ENCODE measurements at places on chromosomes 3 and 15.

DNA sequence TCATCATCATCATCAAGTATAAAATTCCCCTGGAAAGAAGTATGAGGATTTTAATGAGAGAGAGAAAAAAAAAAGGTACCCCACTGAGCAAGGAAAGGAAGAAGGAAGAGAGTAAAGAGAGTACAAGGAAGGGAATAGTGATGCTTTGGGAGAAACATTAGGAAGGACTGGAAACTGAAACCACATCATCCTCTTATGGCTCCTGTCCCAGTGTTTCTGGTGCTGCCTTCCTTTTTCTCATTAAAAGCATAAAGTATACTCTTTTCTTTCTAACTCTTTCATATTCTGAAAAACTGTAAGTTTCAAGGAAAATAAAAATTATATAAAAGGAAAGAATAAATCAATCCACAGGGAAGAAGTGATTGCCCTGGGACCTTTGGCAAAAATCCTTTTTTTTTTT, 616.4 kb upstream of the CBLB start:
- no peak for DNase-seq

DNA sequence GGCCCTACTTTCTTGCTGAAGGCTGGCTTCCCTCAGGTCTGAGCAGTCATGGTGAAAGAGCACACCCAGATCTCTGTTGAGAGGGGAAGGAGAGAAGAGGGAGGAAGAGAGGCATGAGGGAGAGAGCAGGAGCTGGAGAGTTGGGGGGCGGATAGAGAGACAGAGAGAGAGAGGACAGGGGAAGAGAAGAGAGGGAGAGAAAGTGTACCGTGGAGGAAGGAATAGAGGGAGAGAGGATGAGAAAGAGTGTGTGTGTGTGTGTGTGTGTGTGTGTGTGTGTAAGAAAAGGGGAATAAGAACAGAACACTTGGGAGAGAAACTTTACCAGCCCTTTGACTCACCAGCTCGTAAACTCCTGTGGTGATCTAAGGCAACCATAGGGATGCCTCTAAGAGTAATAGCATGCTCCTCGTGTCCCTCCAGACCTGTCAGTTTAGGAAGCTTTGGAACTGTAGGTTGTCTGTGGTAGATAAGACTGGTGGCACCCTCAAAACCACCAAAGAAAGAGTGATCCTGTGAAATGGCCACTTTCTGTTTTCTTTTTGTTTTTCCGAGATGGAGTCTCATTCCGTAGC, 18.2 kb downstream of the ZNF592 start:
- DNase-seq: no peak

DNA sequence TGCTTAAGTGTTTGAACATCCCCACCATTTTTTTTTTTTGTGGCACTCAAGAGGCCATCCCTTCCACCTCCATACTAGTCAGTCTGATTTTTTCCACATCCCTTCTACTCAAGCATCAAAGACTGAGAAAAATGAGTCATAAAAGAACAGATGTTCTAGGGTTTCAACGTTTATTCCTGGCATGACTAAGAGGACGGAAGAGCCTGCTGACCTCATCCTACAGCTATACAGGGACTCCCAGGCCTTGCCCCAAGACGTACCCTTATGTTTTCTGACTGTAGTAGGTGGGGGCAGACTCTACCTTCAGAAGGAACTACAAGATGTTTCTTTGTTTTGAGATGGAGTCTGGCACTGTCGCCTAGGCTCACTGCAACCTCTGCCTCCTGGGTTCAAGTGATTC, 3.3 kb upstream of the ITPKA start:
- peak; percentile 98 for DNase-seq

DNA sequence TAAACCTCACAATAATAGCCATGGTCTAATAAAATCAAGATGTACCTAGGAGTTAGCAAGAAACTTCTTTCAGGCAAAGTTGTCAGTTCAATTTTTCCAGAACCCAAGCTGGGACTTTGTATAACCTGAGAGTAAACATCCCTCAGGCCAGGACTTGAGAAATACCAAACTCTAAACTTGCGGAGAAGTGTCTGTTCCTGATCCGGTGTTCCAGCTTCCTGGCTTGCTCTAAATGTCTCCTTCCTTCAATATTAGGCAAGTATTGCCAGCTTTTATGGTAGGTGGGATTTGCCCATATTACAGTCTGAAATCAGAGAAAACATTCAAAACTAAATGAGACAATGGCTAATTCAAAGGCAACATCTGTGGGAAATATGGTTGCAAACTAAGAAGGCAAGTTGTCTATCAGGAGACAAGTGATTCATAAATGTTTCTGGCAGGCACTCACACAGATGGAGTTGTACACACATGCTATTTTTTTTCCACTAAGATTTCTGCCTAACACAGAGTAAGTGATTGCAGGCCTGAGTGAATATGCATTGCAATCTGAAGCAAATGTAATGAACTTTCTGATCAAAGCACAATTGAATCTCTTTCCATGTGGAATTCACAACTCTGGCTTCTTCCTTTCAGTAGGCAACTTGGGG, 88.3 kb upstream of the COL8A1 start:
- DNase-seq: peak; percentile 58

GRCh38 chr3:12185172-12185710, 26.5 kb upstream of the TIMP4 start:
- DNase-seq: no peak

DNA sequence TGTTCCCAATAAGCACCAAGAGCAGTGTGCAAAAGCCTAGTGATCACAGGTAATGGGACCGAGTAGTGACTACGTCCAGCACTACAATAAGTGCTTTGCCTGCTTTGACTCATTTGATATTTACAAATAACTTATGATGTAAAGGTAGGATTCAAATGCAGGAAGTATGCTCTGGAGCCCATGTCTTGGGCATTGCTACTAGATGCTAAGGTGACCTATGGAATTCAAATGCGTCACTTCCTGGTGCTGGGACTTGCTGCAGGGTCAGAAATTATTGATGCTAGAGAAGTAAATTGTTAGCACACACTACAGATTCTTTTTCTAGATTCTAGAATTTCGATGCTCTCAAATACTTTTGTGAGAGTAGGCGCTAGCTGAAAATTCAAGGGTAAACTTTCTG, 101.2 kb upstream of the TSC22D2 start:
- no peak for DNase-seq

- DNase-seq: peak; percentile 72
Observed at GRCh38 chr3:113275929-113276750, 64.8 kb downstream of the BOC start.

- DNase-seq: no peak
Observed at GRCh38 chr3:116601206-116601605, 108.4 kb upstream of the TUSC7 start.

DNA sequence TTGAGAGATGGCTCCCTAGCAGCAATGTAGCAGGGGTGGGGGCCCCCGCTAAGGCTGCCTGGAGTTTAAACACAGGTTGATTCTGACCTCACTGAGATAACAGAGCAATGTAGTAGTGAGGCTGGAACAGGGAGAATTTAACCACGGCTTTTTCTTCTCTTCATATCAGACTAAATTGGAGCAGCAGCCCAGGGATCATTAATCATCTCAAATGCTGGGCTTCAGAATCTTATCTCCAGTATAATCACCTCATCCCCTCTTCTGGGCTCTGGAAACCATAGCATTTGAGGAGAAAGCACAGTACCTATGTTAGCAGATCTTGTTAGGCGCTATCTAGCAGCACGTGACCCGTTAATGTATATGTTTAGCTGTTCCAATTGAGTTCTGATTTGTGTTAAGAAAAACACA, 25.4 kb upstream of the DET1 start:
- no peak for DNase-seq

DNA sequence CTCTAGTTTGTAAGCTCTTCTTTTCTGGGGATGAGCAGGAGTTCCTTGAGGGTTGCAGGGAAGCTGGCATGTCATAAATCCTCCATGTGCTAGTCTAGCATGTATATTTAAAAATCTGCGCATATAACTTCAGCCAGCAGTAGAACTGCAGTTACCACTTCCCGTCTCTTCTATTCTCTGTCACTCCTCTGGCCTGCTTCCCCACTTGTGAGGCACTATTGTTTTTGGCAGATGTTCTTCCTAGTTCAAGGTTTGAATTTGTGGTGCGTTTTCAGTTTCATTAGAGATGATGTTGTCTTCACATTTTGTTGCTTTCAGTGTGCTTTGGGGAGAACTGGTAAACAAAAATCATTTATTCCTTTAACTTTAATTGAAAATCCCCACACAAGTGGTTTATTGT, 169.1 kb upstream of the ZPLD1 start:
- no peak for DNase-seq

DNA sequence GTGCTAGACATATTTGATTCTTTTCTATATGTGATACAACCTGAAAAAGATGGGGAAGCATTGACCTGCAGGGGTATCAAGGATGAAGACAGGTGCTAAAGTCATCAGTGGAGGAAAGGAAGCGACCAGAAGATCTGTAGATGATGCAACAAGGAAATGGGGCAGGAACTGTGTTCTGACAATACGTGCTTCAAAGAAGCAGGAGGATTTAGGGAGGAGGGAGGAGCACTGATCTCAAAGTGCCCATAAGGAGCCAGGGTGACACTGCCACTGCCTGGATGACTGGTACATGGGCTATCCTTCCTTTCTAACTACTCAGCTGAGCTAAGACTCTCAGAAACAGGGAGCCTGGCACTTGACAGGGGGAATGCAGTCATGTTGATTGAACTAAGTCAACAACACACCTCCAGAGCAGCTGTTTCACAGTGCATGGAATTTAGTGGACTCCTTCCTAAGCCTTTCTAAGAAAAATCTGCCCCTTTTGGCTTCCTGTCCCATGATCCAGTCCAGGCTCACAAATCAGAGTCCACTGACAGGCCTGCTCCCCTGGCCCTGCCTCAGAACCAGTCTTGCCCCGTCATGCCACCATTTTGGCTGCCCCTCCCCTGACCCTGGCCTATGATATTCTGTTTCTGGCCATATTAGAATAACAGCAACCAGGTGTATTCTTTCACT, 12.0 kb downstream of the LYSMD4 start:
- DNase-seq: no peak

DNA sequence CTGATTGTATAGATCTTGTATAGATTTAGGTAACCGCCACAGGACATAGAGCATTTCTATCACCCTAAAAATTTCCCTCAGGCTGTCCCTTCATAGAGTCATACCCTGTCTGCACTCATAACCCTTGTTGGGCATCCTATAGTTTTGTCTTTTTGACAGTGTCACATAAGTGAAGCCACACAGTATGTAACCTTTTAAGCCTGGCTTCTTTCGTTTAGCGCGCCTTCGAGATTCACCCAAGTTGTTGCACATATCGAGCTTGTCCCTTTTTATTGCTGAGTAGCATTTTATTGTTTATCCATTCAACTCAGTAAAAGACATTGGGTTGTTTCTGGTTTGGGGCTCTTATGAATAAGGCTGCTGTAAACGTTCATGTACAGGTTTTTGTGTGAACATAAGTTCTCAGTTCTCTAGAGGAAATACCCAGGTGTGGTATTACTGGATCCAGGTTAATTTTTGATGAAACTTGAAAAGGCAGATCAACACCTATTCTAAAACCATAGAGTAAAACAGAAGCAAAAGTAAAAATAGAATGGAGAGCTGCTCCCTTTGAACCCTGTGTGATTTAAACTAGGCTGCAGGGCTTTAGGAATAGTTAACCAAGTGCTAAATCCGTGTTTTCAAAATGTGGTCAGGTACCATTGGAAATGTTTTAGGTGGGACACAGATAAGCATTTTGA, 49.5 kb downstream of the CD86 start:
- no peak for DNase-seq

DNA sequence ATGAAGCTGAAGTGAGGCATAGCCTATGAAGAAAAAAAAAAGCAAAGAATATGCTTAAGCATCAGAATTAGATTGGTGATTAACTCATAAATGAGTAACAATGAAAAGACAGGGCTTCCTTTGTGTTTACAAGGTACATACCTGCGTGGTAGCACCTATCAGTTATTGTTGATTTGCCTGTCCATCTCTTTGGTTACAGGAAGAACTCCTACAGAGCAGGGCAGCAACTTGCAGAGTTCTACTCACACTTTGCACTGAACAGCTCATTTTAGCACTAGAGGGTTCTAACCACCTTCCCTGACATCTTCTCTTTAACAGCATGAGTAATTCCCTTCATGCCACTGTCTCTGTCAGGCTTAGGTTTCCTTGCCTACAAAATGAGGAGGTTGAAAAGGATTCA, 166.0 kb downstream of the DPH6 start:
- DNase-seq: no peak

DNA sequence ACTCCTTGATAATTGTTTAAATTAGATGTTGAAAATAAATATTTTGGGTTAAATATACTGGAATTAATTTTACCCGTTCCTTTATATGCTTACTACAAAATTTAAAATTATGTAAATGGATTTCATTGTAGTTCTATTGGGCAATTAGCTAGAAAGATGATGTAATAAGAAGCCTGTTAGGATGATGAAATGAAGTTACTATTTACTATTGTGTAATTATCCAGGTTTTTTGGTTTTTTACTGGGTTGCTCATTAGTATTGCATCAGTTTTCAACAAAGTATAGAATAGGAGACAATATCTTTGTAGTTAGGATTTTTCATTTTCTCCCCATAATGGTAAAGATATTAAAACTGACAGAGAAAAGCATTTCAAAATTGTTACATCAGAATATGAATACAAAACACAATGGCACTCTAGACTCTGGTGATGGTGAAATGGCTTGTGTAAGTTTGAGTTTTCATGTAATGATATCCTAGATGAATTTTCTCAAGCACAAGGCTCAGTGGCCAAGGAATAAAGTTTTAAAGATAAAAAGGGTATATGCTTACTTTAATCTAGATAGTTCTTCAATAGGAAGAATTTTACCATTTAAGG, 222.0 kb downstream of the P3H2 start:
- peak; percentile 27 for DNase-seq

- no peak for DNase-seq
Observed at GRCh38 chr3:194357681-194358080, 6.6 kb upstream of the CPN2 start.

GRCh38 chr3:59717679-59718205, 667.9 kb upstream of the CFAP20DC start:
- DNase-seq: no peak

GRCh38 chr3:109899925-109900324, 562.6 kb upstream of the DPPA4 start:
- no peak for DNase-seq

- DNase-seq: peak; percentile 60
Observed at GRCh38 chr3:97822359-97822775, 556 bp downstream of the CRYBG3 start.

- DNase-seq: no peak
Observed at GRCh38 chr15:101464999-101465669, 24.4 kb downstream of the PCSK6 start.

DNA sequence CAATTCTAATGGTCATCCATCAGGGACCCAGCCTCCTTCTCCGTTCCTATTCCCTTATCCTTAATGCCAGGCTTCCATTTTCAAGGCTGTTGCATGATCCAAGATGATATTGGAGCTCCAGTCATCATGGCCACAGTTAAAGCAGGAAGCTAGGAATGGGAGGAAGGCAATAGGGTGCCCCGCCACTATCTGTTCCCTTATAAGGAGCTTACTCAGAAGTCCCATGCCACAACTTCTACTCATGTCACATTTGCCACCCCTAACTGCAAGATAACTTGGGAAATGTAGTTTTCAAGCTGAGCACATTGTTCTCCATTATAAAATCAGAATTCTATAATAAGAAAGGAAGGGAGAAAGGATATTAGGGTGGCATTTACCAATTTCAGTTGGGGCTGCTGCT, 38.6 kb upstream of the SPSB4 start:
- no peak for DNase-seq

Measured in cardiac fibroblast (primary cell).